Progenitor cell of endocrine pancreas (in vitro differentiated cells): ENCODE measurements at places on chromosomes 2 and 18.

DNA sequence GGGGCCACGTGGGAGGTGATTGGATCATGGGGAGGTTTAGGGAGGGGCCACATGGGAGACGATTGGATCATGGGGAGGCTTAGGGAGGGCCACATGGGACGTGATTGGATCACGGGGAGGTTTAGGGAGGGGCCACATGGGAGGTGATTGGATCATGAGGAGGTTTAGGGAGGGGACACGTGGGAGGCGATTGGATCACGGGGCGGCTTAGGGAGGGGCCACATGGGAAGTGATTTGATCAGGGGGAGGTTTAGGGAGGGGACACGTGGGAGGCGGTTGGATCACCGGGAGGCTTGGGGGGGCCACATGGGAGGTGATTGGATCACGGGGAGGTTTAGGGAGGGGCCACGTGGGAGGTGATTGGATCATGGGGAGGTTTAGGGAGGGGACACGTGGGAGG, 22.5 kb upstream of the SALL3 start:
- DNase-seq = no peak

DNA sequence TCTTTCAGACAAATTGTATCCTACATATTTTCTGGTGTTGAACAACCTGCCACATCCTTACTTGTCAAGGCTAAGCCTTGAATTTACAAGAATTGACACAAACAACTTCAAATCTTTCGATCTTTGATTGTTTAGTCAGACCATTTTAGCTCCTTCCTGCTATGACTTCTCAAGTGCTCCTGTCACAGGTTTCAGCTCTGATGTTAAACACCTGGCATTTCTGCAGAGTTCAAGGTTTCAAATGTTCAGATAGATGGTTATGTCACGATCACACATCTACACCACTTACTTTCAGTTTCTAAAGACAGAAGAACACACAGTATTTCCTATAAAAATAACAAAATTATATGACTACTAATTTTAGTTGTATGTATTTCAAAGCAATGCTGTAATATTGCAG, 84.0 kb downstream of the RND3 start:
- no peak for DNase-seq

DNA sequence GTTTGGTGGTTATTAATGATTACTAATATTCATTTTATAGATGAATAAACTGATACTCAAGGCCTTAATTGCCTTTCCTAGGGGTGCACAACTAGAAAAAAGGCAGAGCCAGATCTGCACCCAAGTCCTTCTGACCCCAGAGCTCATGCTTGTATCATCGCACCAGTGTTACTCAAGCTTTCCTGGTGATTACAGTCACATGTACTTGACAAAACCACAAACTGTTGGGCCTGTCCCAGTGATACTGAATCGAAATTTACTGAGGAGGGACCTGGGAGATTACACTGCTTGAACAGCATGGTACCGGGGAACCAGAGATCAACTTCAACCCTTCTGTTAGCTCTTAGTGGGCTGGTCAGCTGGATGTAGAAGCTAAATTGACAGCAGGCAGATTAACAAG, 33.7 kb downstream of the FASTKD2 start:
- DNase-seq = no peak

DNA sequence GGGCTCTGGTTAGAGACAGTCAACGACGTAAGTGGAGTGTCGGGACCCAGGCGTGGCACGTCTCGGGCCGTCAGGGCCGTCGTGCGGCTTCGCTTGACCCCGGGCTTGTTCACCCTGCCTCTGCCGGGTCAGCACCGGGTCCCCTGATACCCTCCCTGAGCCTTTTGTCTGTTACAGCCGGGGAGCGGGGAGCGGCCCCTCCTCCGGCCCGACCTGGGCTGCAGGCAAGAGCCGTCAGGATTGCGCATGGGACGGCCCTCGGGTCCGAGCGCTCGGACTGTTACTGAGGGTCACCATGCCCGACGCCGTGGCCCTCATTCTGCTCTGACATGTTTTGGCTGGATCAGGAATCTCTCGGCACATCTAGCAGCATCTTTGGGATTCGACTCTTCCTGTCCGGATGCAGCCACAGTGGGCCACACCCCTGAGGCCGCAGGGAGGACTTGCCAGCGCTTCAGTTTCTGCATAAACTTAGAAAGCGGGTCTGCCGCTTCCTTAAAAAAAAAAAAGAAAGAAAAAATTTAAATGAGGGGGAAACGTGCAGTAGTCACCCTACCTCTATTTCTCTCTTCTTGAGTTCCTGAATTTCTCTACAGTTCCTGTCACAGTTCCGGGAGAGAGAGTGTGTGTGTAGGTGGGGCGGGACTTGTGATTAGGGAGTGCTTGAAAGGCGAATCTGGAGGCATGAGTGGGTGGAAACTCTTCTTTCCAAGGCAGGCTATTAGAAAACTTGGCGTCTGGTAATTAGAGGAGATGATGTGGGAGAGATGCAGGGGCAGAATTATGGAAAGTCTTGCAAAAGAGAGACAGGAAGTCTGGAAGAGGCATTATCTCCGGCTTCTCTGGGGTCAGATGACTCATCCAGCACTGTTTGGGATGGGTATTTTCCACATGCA, 909 bp downstream of the TMEM87B start:
- DNase-seq = no peak

GRCh38 chr2:6657855-6658254, 207.9 kb downstream of the CMPK2 start:
- no peak for DNase-seq

DNA sequence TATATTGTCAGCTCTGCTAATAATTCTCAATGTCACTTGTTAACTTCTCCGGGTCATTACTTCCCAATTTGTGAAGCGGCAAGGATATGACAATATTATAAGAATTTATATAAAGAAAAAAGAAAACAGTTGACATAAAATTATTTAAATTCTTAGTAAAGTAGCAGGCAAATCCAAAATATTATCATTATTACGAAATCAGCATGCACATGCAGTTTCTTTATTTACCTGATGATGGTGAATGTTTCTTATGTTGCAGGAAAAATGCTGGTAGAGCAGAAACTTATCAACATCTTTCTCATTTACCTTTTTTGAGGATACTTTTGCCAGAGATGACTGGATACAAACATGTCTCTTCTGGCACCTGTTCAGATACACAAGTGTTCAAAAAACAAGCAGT, 38.1 kb downstream of the SRBD1 start:
- DNase-seq = no peak

GRCh38 chr2:19203866-19204265, 154.6 kb downstream of the OSR1 start:
- no peak for DNase-seq

DNA sequence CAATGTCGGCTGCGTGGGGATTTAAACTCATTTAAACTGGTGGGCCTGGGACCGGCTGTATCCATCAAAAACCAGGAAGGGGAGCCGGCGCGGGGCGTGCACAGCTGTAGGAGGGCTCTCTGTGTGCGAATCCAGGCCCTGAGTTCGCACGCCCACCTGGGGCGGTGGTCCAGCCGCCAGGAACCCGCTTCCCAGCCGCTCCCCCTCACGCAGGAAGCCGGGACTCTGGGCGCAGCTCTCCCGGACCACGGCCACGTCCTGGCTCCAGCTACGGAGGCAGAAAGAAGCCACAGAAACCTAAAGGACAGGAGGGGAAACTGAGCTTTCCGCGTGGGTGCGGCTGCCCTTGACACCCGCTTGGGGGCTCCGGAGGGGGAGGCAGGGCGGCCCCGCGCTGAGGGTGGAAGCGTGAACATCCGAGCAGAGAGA, 80.6 kb downstream of the GFPT1 start:
- DNase-seq = no peak

- DNase-seq = no peak
Measured at GRCh38 chr2:140621583-140622362, 1509.0 kb downstream of the LRP1B start.

DNA sequence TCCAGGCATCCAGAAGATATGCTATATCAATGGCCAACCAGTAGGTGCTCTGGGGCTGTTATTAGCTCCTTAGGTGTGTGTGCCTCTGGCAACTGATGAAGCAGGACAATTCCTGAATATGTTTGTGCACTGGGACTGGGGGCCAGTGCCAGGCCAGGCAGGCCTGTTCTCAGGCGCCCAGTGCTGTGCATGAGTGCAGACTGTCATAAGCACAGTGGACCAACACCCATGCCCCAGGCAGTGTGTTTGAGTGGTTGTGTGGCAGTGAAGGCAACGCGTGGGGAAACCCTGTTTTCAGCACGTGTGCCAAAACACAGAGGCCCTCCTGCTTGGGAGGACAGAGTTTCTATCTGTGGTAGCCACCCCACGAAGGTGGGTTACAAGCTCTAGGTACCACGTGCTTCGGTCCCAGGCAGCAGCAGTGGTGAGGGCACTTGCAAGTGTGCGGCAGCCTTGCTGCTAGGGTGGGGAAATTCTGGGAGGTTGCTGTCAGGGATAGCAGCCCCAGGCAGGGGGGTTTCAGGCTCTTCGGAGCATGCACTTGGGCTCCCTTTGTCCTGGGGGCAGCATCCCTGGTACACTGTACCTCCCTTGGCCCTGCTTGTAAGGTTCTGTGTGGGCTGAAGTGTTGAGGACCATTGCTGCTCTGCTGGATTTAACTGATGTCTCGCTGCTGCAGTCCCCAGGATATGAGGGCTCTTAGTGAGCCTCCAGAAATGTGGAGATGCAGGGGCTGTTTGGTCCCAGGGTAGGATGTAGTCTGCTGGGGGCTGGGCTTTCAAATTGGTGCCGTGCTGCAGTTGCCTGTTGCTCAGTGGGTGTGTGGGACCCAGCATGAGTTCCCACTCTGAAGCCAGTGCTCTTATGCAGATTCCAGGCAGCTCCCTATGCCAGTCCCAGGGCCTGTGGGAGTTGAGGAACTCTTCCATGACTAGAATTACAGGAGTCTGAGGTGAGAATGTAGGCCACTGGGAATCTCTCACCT, 280.9 kb downstream of the RPRM start:
- no peak for DNase-seq

- DNase-seq = no peak
Measured at GRCh38 chr2:160869411-160869810, 290.8 kb upstream of the TANK start.

DNA sequence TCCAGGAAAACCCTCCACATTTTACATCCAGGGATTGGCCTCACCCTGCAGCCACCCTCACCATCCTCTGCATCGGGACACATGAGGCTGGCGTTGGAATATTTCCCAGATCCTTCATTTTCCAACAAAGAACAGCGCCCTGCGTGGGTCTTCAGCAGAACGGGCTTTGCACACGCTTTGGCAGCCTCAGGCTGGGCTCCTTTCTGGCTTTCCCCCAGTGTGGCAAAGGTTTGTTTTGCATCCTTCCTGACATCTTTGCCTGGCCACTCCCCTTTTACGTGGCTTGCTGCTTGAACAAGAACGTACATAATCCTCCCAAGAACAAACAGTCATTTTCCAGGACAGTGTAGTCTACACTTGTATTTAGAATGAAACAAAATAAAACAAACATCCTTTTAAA, 25.6 kb upstream of the GREB1 start:
- no peak for DNase-seq

GRCh38 chr2:184053326-184053725, 545.0 kb upstream of the ZNF804A start:
- DNase-seq = no peak

- DNase-seq = no peak
Measured at GRCh38 chr2:121435790-121436189, 94.9 kb upstream of the RNU4ATAC start.

DNA sequence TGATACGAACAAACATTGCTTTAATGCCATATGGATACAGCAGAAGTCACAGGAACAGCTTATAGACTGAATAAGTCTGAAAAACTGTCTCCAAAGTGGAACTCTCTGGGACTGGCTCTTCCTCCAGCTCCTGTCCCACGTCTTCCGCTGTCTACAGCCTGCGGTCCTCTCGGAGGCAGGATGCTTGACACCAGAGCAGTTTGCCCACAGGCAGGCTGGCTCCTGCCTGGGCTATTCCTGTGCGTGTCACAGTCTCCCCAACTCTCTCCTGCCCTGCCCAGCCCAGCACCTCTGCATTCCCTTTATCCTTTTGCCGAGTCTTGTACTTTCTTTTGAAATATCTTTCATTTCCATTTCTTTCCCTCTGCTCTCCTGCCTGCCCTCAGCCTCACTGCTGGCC, 234.1 kb downstream of the FHOD3 start:
- DNase-seq = no peak

DNA sequence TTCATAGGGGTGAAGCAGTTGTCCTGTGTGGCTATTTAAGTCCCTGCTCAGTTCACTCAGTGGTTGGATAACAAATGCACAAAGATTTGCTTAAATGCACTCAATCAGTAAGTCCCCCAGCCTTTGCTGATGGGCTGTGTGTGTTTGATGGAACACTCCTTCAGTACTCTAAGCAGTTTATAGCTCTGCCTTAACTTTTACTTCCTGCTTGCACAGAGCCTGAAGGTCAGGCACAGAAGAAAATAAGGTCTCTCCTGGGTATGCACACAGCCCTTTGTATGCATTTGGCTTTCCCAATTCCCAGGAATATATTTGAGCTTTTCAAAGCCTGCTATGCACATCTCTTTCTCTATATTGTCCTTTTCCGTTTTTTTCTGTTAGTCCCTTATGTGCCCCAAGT, 208.7 kb upstream of the STK17B start:
- no peak for DNase-seq

- DNase-seq = no peak
Measured at GRCh38 chr2:233460726-233461441, 105.7 kb downstream of the USP40 start.

DNA sequence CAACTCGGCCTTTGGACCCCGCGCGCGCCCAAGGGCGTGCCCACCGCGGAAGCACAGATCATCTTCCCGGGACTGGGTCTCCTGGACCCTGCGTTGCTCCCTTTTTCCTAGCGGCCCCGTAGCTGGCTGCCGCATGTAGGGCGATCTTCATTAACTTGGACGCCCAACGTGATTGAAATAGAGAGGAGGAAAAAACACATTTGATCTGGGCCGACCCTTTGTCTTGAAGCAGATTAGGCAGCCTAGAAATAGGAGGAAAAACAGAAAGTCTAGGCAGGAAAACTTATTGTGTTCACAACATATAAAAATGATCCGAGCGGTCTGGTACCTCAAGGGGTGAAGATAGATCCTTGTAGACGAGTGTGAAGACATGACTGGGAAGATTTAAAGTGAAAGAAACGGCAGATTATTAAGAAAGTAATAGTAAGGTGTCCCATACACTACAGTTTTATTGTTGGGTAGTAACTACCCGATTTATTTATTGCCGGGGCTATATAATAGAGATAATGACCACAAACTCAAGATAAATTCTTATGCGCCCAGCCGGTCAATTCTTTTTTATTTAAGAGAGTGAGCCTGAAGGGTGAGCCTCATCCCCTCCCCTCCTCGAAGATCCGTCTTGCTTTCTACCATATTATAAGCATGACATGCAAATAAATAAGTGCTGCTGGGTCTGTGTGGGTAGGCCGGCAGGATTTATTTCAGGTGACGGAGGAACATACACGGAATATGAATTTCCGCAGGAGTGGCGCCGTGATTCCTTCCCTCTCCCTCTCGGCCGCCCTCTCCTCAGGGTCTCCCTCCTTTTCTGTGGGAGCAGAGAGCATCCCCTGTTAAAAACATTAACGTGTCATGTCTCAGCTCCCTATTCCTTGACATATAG, 147.4 kb downstream of the MEIS1 start:
- no peak for DNase-seq

- no peak for DNase-seq
Measured at GRCh38 chr2:32711219-32711618, 83.4 kb downstream of the TTC27 start.

DNA sequence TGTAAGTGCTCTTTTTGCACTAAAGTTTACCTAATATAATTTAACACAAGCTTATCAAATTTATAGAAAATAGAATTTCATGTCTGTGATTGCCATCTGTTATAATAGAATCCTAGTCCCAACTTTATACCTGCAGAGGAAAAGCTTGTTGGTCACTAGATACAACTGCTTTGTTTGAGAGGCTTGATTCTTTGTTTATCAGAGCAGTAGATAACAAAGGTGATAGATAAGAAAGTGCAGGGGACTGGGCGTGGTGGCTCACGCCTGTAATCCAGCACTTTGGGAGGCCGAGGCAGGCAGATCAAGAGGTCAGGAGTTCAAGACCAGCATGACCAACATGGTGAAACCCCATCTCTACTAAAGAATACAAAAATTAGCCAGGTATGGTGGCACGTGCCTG, 528.0 kb downstream of the STK39 start:
- DNase-seq = no peak
